Breast epithelium (tissue), 4 donors: ENCODE measurements at places on chromosomes 3 and 15.

GRCh38 chr3:127831723-127832172, 9.4 kb upstream of the MGLL start:
- no peak for DNase-seq

DNA sequence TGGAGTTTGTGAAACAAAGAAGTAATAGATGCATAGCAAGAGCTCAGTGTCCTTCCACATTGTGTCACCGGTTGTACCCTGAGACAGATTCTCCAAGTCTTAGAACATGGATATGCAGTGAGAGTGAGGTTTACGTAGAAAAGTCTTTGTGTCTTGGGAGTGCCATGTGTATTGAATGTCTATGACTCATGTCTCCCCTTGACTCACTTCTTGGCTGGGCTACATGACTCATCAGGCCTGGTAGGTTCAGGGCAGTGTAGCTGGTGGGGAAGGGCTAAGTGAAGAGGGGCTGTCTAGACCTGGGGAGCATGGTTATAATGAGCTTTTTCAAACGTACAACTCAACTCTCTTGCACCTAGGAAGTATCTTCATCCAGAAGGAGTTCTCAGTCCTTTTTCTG, 167.4 kb downstream of the GAP43 start:
- no peak for DNase-seq

DNA sequence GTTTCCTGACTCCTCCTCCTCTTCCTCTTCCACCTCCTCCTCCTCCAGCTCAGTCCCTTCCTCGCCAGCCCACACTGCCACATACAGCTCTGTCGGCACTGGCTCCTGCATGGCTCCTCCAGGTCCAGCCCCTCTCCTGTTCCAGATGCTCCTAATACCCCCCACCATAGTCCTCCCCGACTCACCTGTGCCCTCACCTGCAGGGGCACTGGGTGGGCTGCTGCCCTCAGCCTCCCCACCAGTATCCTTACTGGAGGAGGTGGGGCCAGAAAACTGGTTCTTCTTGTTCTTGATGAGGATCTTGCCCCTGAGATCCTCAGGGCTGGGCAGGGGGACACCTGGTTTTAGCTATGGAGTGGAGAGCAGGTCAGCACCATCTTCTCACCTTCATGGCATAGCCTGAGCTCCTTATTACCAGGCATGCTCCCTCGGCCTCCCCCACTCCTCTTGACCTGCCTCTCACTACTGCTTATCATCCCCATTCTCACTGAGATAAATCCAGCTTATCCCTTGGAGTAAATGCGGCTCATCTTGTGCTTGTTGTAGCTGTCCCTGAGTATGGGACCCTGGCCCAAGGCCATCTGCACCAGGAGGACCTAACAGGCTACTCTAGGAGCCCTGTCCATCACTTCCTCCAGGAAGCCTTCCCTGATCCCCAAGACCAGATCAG, 11.0 kb downstream of the PLCB2 start:
- no peak for DNase-seq

GRCh38 chr3:179806177-179806576, 153.3 kb downstream of the USP13 start:
- no peak for DNase-seq

DNA sequence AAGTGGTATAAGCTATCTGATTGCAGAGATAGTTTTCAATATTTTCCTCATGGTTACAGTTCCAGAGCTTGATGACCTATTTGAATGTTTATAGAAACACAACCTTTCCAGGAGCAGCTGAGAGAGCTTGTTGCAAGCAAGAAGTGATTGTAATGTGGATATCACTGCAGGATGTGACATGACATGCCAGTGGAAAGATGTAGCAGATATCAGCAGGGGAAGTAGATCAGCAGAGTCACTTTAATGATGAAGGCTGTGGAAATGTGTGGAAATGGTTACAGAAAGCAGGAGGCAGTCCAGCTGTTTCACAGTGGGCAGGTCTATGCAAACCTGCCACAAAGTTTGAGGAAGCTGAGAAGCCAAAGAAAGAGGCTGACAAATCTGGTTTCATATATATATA, 21.0 kb downstream of the TMEM158 start:
- DNase-seq = no peak

DNA sequence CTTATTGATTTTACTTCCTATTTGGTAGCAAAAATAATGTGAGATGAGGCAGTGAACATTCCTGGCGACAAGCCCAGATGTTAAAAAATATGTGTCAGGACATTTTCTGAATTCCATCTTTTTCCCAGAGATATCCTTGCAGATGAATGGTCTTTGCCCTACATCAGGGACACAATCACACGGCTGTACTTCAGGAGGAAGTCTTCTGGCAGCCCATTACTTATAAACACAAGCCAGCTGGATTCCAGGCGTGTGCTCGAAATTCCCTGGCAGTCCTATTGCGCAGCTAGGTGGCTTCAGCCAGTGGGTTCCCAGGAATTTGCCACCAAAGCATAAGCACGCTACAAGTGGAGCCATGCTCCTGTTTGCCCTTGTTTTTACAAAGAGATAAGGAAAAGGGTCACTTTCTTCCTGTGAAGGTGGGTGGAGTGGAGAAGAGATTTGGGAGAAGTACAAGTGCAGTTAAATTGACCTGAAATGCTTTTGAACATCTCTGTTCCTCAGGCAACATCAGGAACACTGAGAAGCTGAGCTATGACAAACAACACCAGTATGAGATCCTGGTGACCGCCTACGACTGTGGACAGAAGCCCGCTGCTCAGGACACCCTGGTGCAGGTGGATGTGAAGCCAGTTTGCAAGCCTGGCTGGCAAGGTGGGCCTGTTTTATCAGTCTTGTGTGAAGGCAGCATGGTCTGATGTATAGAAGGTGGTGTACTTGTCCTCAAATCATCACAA, 257.1 kb upstream of the TRIM42 start:
- DNase-seq = no peak

DNA sequence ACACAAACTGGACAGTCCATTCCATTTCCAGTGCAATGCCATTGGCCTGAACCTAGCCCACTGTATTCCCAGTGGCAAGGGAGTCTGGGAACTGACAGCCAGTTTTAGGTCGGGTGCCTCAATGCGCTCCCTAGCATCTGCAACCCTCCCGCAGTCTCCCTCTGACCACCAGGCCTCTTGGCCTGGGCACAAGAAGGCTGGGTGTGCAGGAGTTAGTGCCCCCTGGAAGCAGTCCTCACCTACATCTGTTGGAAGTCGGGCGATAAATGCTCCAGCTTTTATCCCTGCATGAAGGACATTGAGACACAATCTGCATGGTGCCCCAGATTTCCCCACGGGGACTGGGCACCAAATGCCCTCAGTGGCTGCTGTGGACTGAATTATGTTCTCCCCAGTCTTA, 12.7 kb downstream of the C3orf22 start:
- DNase-seq = no peak

DNA sequence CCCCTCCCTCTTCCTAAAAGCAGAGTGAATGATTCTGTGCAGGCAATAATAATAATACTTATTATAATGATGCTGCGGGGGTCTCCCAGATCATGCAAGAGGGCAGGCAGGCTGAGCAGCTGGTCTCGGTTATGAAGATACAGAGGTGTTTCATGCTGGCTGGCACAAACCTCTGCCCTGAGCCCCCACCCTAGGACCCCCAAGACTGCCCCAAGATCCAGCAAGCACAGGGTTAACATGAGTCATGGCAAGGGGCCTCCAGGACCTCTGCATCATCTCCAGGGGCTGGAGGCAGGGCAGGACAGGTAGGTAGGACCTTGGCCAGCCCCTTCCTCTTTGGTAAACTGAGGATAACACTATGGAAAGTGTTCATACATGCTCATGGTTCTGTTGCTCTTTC, 2.7 kb downstream of the MGLL start:
- DNase-seq = no peak

DNA sequence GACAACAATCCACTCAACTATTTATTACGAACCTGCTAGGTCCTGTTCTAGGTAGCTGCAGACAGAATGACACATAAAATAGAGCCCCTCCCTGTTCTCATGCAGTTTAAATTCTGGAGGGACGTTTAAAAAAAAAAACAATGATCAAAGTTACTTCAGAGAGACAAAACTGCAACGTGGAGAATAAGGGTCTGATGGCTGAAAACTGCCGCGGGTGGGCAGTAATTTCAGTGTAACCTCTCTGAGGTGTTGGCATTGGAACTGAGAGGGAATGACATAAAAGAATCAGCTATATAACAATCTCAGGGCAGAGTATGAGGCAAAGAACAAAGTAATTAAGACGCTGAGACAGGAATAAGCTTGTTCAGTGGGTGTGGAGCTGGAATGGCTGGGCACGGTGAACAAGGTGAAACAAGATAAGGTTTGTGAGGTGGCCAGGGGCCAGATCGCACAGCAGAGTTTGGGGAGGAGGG, 19.5 kb downstream of the TBL1XR1 start:
- DNase-seq = no peak

GRCh38 chr15:85025516-85026251, 44.0 kb downstream of the PDE8A start:
- no peak for DNase-seq

- no peak for DNase-seq
These were observed 52.7 kb downstream of the MITF start for GRCh38 chr3:69791919-69792399.

GRCh38 chr3:140088058-140088457, 153.1 kb downstream of the CLSTN2 start:
- no peak for DNase-seq

GRCh38 chr3:8767667-8768363, 1.6 kb downstream of the OXTR start:
- no peak for DNase-seq
